ENCODE measurements at places on chromosomes 1 and 21.

DNA sequence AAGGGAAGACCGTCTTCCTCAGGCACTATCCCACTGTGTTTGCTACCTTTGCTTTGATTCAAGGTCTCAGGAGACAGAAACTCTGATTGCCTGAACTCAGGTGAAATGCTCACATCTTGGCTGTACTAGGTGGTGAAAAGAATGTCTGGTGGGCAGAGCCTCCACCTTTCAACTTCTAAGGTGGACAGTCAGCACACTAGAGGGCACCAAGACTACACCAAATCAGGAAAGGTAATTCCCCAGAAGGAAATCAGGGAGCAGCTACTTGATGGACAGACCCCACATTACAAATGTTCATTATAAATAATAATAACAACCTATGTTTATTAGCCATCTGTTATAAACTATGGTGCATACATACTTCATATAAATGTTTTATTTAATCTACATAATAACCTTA is 220.9 kb downstream of the ATG4C start:
- DNase-seq = peak; percentile 23

- peak; percentile 22 for DNase-seq
Observed at GRCh38 chr1:221263831-221264767, 384.9 kb downstream of the HLX start.

GRCh38 chr1:248892590-248892989 is 13.4 kb upstream of the PGBD2 start:
- DNase-seq = no peak

DNA sequence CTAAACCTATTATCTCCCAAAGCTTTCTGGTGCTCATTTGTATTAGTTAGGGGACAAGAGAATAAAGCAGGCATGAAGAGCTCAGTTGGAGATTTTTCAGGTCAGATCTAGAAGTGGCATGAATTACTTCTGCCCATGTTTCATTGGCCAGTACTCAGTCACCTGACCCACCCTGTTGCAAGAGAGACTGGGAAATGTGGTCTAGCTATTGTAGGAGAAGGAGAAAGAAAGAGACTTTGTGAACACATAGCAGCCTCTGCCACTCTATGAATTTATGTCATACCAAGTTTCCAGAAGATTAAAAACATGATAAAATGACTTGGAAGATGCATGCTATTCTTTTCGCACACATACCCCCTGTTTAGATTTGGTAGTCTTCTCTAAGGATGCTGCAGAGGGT is 302.3 kb upstream of the RUNX1 start:
- no peak for DNase-seq
